Stimulated activated CD4-positive, alpha-beta T cell treated with anti-CD3 and anti-CD28 coated beads, Interleukin-1b, Interleukin-23, amount 100 ng/mL, for 4 hours (primary cell): ENCODE measurements at places on chromosomes 13 and 19.
A peak's percentile ranks its signal among the peaks of the same experiment; 100 is the strongest.

DNA sequence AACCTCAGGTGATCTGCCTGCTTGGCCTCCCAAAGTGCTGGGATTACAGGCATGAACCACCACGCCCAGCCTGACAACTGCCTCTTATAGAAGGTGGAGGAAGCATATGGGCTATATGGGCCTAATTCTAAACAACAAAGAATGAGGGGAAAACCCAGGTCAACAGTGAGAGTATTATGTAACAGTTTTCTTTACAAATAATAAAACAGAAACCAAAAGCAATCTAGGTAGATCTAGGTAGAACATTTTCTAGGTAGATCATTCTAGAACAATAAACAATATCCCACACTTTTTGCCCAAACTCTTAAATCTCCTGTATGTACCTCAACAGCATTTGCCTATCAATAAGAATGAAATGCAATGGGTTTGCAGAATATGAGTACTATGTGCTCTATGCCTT lies 267.4 kb downstream of the ABCC4 start:
- DNase-seq = no peak

- DNase-seq = no peak
Observed at GRCh38 chr13:28022848-28023518, 34.5 kb upstream of the URAD start.

DNA sequence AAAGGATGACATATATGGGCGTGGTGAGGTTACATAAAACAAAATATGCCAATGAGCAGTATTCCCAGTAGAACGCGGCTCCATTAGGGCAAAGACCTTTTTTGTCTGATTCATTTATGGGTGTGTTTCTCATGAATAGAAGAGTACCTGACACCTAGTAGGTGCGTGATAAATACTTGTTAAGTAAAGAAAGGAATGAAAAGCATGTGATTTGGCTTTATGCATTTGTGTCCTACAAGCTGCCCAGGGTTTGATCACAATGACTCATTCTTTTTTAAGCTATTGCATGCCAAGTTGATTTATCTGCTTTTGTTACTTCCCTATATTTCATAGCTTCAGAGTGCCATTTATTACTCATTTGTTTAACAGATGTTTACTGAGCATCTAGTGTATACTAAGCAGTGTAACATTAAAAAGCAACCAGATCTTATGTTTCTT lies 19.1 kb upstream of the KCTD4 start:
- DNase-seq = no peak

DNA sequence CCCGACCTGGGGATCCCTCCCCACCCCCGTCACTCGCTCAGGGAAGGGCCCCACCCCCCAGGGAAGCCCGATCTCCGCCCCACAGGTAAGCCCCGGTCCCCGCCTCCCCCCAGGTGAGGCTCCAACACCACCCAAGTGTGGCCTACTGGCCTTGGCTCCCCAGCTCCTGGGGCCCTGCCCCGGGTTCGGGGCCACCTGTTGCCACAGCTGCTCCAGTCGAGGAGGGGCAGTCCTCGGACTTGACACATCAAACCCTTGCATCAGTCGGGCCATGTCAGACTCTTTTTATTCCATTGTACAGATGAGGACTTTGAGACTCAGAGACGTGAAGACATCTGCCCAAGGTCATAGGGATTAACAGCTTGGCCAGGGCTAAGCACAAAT lies 512 bp downstream of the CC2D1A start:
- DNase-seq = no peak

DNA sequence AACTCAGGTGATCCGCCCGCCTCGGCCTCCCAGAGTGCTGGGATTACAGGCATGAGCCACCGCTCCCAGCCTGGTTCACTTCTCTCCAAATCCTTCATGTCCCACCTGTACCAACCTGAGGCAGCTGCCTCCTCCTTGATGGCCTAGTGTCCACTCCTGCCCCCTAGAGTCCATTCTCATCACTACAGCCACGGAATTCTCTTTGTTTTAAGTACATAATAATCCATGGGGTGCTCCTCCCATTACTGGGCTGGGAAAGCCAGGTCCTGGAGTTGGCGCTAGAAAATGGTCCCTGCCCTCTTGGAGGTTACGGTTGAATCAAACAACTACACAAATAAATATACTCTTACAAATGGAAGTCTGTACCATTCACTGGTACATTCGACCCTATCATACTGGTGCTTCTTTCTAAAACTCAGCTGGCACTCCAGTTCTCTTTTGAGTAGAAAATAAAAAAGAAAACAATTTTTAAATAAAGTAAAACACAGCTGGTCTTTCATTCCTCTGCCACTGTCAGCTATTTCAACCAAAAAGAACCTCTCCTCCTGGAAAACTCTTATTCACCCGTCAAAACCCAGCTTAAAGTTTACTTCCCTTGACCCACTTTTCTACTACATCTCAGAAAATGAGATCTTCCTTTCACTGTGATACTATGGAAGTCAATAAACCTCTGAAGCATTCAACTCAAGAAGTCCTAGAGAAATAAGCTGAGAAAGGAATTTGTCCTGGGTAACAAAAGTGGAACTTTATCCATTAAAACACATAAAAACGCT lies 22.4 kb upstream of the ARHGEF18 start:
- no peak for DNase-seq

- no peak for DNase-seq
Observed at GRCh38 chr13:113802090-113802531, 43.1 kb downstream of the TMEM255B start.

- DNase-seq = no peak
Observed at GRCh38 chr13:23185542-23185941, 4.8 kb downstream of the SGCG start.

DNA sequence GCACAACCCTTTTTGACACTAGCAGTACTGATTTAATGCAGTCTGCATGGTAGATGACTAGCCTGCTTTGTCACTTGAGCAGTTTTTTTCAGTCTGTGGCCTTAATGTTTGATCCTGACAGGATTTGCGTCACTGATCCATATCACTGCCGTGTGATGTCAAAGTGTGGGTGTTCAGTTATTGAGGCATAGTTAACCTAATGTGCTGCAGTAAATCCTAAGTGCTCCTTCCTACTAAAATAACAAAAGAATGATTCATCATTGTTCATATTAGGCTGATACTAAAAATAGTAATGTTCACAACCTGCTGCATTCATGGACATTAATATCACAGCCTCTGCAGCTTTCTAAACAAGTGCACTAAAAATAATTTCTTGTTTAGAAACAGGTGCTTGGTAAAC lies 121.9 kb upstream of the MLNR start:
- DNase-seq = no peak

GRCh38 chr19:33343859-33344572 lies 29.5 kb upstream of the CEBPG start:
- DNase-seq = no peak

DNA sequence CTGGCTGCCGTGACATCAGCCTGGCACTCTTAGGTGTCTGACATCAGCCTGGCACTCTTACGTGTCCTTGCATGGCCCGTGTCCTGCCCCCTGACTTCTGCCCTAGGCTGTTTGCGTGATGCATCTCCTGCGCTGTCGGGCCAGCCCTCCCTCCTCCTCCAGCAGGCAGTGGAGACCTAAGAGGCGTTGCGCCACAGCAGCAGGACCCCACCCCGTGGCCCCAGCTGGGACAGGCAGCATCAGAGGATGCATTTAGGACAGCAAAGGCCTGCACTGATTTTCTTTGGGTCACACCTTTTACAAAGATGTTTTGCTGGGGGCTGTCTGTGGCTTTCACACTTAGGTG lies 65.3 kb downstream of the GPR12 start:
- no peak for DNase-seq

GRCh38 chr13:77184455-77184854 lies 142.4 kb downstream of the MYCBP2 start:
- DNase-seq = no peak

GRCh38 chr13:48731957-48732569 lies 78.3 kb downstream of the CYSLTR2 start:
- DNase-seq = peak; percentile 45

DNA sequence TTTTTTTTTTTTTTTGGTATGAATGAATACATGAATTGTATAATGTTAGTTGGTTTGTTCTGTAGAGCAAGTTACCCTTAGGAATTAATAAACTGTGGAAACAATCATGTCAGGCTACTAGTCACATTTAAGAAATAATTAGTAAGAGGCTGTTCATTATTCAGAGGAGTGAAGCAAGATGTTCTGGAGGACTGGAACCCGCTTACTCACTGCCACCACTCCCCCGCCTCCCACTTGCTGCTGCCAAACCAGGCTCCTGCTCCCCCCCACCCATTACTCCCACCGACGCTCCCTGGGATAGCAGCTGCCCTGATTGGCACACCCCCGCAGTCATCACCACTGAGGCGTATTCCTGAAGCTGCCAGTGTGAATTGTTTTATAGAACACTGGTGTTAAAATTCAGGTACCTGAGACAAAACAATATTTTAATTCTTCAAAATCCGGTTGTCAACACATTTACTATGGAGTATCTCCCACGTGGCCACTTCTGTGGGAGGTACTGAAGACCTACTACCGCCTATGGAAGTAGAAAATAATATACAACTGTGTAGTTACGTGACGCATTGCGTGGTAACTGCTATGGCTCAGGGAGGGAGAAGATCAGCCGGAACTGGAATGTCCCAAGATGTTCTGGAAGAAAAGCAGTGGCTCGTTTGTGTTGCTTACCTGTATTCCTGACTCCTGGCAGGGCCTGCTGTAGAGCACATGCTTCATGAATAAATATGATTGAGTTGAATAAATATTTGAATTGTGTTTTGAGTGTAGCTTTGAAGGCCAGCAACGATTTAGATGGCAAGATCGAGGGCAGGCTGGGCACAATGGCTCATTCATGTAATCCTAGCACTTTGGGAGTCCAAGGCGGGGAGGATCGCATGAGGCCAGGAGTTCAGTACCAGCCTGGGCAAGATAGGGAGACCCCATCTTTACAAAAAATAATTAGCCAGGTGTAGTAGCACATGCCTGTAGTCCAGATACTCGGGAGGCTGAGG lies 1.7 kb downstream of the DPY19L3 start:
- DNase-seq = no peak

DNA sequence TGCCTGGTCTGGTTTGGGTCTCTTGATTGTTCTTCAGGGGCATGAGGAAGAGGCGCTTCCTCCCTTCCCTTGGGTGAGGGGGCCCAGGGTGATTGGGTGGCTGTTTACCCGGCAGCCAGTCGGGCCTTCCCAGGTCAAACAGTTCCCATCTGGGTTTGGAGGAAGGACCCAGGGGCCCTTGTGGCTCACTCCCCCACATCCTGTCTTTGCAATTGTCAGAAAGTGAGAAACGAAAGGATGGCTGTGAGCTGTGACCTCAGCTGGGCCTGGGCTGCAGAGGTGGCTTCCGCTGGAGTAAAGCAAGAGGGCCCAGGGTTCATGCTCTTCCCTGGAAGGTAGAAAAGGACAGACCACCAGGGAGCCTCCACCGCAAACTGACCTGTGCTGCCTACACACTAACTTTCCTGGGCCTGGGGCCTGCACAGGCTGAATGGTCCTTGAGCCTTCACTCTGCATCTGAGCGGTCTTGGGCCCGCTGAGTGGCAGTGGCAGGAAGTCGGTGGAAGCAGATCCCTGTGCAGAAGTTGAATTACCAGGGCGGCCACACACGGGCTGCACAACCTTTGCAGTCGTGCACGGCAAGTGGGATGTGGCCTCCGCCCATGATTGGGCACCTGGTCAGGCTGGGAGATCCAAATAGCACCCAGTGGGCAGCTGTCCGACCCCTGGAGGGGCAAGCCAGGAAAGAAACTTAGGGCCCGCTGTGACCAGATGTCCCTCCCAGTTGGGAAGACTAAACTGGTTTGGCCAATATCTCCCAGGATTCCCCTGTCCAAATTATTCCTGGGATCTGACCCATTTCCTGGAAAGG lies 5.3 kb upstream of the CD79A start:
- no peak for DNase-seq

DNA sequence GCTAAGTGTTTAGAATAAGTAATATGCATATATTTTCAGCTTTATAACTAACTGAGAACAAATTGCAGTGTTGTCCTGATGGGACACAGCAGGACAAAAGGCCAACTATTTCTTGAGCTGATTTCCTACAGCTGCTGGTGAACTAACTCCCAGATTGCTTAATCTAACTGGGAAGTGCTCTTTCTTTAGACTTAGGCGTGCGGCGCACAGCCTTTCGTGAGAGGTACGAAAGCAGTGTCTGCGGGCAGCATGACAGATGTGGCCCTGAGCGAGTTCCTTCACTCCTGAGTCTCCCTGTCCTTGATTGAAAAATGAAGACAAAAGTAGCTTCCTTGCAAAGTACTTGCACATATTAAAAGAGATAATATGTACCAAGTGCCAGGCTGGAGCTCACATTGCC lies 47.3 kb upstream of the NPAS1 start:
- no peak for DNase-seq

GRCh38 chr13:107585469-107586180 lies 629.7 kb downstream of the LIG4 start:
- no peak for DNase-seq

DNA sequence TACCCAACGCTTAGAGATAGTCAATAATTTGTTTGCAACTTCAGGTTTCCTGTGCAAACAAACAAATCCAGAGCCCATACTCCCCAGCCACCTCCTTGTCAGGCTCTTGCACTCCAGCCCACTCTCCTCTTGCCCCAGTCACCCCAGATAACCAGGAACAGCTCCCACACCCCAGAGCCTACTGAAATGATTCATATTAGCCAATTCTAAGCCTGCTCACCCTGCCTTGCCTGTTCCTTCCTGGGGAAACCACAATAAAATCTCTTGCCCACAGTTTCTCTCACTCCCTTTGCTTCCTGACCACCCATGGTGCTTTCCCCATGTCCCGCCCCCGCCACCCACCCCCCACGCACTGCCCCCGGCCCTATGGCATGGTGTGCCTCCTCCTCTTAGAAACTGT lies 3.8 kb upstream of the ACTL9 start:
- no peak for DNase-seq

DNA sequence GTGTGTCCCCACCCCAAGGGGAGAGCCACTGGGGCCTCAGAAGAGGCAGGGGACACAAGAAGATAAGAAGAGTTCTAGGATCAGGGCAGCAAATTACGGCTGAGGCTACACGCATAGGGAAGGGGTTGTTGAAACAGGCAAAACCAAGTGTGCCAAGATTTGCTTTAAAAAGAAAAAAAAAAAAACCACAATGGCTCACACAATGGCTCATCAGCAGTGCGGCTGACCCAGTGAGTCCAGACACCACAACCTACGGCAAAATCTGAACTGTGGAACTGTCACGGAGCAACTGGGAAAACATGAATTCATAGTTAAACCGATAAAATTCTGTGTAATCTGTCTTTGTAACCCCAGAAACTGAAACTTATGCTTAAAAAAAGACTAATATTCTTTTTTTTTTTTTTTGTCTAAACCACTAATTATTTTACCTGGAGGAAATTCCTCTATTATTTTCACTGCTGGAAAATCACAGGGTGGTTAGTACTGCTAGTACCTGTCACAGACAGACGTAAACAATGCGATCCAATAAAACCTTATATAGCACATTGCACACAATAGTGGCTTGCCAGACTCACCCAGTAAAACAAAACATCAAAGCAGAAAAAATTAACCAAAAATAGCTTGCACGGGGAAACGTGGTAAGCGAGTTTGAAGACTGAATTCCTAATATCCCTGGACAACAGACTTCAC lies 325.4 kb upstream of the TSHZ3 start:
- DNase-seq = no peak

DNA sequence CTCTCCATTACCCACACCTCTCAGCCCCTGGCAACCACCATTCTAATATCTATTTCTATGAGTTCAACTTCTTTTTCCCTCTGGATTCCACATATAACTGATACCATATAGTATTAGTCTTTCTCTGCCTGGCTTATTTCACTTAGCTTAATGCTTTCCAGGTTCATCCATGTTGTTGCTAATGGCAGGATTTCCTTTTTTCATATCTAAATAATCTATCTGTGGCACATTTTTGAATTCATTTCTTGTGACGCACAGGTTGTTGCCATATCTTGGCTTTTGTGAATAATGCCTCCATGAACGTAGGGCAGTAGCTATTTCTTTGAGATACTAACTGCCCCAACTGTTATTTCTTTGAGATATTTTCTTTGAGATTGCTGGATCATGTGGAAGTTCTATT lies 235.6 kb downstream of the SPRY2 start:
- no peak for DNase-seq
